ENCODE measurements at places on chromosomes 11 and 22. TPM values are rescaled to one million over a fixed set of nuclear protein-coding genes. Genes with fewer than 3 reads are reported as not detected.

ABCC8 gene
- not detected for total RNA-seq

KCTD14 gene
- not detected for total RNA-seq

VWCE gene
- 11.9 TPM for total RNA-seq

DGCR6 gene
- total RNA-seq, result 1.4 TPM

ARHGAP20 gene
- total RNA-seq, result not detected
